ENCODE measurements at places on chromosomes 5 and 9.

GRCh38 chr5:10351199-10351905 lies 2.1 kb upstream of the MARCHF6 start:
- no peak for DNase-seq

GRCh38 chr5:140674211-140674610 lies 835 bp upstream of the DND1 start:
- no peak for DNase-seq

DNA sequence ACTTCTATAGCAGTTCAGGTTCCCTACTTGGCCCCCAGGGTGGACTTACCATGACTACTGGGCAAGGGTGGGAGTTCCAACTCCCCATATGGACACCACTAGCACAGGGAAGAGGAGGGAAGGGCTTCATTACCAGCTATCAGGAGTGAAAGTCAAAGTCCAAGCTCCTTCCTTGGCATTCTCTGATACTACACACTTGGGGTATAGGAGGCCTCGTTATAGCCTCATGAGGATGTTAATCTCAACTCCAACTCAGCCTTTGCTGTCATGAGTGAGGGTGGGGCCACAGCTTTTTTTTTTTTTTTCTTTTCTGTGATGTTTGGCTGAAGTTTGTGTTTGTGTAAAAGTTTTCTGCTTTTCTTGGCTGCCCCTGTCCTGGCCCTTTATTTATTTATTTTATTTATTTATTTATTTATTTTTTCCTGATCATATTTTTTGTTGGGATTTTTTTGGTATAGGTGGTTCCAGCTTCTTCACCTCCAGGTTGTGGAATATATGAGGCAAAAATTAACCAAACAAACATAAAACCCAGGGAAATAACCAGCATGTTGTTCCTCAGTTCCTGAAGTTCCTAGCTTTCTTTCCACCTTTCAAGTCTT lies 8.7 kb downstream of the GARIN3 start:
- no peak for DNase-seq

- DNase-seq = no peak
Measured at GRCh38 chr9:76718166-76718565, 46.1 kb upstream of the PCA3 start.

DNA sequence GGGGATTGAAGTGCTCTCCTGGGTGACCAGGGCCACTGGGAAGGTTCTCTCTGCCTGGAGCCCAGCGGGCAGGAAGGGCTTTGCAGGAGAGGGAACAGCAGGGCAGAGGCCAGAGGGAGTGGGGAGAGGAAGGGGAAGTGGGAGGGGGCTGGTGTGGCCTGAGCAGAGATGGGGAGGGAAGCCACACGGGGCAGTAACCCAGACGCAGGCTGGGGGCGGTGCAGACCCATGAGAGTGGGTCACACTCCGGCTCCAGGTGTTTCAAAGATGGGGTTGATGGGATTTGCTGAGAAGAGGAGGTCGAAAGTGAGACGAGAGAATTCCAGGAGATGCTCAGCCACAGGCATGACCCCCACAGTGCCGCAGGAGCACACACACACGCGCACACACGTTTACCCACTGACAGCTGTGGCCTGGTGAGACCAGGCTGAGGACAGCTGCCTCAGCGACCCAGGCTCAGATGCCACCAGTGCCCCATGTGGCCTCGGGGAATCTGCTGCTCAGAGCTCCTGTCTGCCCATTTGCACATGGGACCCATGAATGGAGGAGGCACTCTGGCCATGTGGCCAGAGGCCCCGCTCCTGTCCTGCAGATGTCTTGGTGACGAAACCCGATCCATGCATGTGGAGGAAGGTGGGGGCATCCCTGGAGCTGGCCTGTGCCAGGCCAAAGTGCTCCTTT lies 32.7 kb upstream of the FCN2 start:
- no peak for DNase-seq

DNA sequence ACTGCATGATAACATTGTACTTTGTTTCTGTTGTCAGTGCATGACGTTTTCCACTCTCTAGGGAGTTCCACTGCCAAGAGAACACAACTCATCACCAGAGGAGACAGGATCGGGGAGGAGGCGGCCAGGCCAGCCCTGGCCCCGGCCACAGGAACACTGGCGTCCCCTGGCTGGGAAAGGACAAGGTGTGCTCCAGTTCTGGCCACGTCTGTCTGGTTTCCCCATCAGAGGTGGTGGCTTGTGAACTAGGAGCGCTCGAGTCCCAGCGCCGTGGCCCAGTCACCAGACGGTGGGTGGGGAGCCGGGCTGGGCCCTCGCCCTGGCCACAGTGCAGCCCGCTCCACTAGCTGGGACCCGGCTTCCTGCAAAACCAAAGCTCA lies 211.9 kb upstream of the IRX4 start:
- no peak for DNase-seq

DNA sequence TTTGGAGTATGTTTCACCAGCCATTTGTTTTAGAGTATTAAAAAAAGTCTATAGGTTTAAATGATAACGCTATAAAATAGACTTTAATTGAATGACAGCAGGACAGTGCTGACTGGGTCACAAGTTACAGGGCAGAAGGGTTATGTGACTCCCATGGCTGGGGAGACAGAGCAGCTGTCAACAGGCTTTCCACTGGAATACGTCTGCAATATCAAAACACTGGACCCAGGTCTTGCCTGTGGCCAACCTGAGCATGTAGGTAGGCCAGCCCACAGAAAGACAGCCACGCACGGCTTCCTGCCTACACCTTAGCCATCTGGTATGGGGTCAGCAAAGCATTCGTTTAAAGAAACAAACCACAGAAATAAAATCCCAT lies 80.7 kb downstream of the OTULIN start:
- DNase-seq = no peak

DNA sequence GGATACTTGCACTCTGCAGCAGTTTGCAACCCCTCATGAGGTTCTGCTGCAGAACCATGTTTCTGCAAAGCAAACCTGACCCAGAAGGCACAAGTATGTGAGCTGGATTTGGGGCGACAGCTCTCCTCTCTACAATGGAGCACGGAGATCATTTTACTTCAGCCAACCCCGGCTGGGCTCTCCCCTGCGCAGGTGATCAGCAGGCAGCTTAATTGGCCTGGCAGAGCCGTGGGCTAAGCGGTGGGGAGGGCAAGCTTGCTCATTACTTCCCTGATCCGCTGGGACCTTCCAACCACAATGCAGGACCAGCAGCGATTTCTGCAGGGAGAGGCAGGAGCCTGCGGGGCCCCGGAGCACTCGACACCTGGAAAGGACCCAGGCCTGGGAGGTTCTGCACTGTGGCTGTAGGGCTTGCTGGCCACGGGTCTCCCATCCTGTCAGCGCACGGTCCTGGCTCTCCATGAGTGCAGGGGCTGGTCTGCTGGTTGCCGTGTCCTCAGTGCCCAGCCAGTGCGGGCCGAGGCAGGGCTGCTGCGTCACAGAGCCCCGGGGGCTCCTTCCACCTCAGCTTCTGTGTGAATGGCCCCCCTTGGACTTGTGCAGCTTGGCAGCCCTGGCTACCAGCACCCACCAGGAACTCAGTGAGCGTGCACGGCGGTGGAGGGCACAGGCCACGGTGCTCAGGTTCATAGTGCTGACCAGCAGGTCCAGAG lies 51.8 kb upstream of the RAPGEF1 start:
- no peak for DNase-seq

DNA sequence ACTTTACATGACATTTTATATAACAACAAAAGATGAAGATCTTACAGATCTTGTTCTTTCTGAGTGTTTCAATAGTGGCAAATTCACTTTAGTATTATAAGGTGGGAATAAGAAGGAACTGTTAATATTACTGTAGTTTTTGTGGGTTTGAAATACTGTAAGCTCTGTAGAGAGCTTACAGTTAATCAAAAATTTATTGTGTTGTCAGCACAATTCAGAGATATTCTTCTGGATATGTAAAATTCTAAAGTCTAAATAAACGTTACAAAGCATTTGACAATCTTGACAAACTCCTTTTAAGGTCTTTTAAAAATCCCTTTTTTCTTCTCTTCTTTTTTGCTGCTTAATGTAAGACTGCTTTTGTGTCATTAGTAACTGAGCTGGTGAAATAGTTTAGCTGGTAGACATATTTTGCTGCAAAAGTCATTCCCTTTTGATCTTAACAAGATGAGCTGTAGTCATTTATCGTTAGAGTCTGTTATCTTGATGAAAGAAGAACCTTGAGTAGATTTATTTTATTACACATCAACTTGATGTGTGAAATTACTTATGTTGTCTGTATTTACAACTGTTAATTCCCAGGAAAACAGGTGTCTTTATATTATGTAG lies 186.0 kb downstream of the WDR70 start:
- DNase-seq = no peak

GRCh38 chr5:4700069-4700468 lies 440.1 kb upstream of the ADAMTS16 start:
- DNase-seq = peak; percentile 23

- no peak for DNase-seq
Measured at GRCh38 chr5:131324303-131324702, 60.5 kb downstream of the CDC42SE2 start.

- no peak for DNase-seq
Measured at GRCh38 chr5:170223906-170224305, 8.9 kb upstream of the C5orf58 start.

GRCh38 chr5:178940569-178941360 lies at the start of gene ZNF454:
TSS of gene ZNF454 (plus strand) at chr5:178941198. CDS start at chr5:178942792, 1,594 bp downstream.
- no peak for DNase-seq

- DNase-seq = no peak
Measured at GRCh38 chr9:25700430-25700829, 22.2 kb upstream of the TUSC1 start.

- no peak for DNase-seq
Measured at GRCh38 chr5:93236807-93237421, 344.1 kb downstream of the NR2F1-AS1 start.

DNA sequence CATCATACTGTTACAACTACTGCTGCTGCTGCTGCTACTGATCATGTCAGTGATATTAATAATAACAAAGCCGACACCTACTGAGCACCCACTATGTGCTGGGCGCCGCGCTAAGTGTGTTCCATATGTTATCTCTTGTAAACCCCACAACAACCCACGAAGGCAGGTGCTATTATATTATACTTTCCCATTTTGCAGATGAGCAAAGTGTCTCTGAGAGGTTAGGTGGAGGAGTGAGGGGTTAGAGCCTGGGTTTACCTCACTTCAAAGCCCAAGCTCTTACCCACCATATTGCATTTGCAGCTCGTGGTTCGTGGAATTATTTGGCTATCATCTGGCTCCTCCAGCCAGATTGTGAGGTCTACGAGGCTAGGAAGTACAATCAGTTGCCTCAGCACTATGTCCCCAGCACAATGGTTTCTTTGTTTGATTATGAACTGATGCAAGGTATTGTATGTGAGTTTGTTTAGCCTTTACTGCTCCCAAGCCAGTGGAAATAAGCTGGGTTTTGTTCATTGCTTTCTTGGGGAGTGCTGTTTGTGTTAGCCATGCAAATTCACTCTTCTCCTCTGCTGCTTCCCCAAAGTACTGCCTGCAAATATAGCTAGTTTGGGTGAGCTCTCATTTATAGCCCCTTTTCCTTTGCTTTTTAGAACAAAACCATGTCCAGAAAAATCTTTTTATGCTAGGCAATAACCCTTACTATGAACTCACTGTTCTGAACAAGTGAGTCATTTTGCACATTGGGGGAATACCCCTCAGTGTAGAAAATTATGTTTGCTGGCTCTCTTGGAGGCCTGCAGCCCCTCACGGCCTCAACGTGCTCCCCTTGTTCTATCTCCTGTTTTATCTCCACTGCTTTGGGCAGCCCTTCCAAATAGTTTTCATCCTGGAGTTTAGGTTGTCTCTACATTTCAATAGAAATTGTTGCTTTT lies 47.9 kb downstream of the ALG2 start:
- DNase-seq = peak; percentile 18

GRCh38 chr5:94751460-94751859 lies 133.0 kb downstream of the SLF1 start:
- no peak for DNase-seq

- no peak for DNase-seq
Measured at GRCh38 chr9:95025213-95026147, 292.0 kb downstream of the FANCC start.

DNA sequence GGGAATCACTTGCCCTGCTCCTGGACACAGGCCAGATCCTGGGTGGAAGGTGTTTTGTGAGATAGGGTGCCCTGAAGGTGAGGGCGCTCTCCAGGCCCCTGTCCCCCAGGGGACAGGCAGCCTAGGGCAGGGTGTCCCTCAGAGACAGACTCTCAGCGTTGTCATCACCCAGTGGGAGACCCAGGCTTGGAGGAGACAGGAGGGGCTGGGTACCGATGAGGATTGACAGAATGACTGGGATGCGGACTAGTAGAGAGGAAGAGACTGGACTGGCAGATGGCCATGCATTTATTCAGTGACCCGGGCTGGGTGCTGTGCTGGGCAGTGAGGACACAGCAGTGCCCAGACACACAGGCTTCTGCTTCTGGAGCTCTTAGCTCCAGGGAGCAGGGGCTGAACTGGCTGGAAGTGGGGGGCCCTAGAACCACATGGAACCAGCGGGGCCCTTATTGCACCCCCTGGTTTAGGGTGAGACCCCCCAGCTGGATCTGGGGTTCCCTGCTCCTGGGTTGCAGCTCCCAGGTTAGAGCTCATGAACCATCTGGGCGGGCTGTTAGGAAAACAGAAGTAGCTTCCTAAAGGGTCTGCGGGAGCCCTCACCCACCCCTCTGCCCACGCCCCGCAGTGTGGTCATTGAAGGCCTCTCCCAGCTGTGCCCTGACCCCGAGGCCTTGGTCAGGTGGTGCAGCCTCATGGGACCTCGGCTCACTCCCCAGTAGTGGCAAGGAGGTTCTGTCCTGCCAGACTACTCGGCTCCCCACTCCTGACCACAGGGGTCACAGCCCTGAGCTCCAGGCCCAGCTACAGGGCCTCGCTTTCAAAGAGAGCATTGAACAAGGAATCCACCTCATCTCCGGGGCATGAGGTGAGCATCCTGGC lies 116.7 kb upstream of the LMX1B start:
- no peak for DNase-seq

GRCh38 chr5:79716839-79717238 lies 27.2 kb downstream of the CMYA5 start:
- no peak for DNase-seq

DNA sequence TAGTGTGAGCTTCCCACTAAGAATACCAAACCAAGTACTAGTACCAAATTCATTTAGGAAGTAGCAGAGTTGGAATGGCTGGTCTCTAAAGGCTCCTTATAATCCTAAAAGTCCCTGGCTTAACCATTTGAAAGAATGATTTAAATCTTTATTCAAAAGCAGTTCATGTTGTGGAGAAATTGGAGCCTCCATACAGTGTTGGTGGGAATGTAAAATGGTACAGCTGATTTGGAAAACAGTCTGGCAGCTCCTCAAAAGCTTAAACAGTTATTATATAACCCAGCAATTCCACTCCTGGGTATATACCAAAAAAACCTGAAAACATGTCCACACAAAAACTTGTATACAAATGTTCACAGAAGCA lies 2.9 kb downstream of the PLIN2 start:
- DNase-seq = no peak
